ENCODE measurements at places on chromosomes 11 and 22. TPM values are rescaled to one million over a fixed set of nuclear protein-coding genes. Genes with fewer than 3 reads are reported as not detected.

Gene CEND1
- total RNA-seq: 2.0 TPM

Gene HORMAD2
- 0.45 TPM for total RNA-seq

Gene TRIM49
- not detected for total RNA-seq

Gene MRE11
- 40.7 TPM for total RNA-seq

Gene KRTAP5-8
- not detected for total RNA-seq

Gene FOLR1
- not detected for total RNA-seq

Gene KCNJ1
- total RNA-seq: not detected

Gene TMEM45B
- 0.36 TPM for total RNA-seq

Gene YAP1
- total RNA-seq: not detected

Gene TBX10
- total RNA-seq: not detected

Gene COA4
- total RNA-seq: 68.3 TPM

Gene SPTBN2
- total RNA-seq: 0.80 TPM

Gene RAB39A
- total RNA-seq: not detected

Gene SLC5A1
- not detected for total RNA-seq

Gene HBG1
- total RNA-seq: not detected

Gene CCDC89
- total RNA-seq: 0.43 TPM

Gene PNPLA5
- not detected for total RNA-seq

Gene IL17REL
- total RNA-seq: not detected

Gene KRTAP5-7
- 0.25 TPM for total RNA-seq

Gene APOC3
- not detected for total RNA-seq

Gene CARNS1
- total RNA-seq: 0.86 TPM

Gene OR51E1
- total RNA-seq: not detected

Gene CHRM4
- 0.27 TPM for total RNA-seq

Gene SCT
- total RNA-seq: not detected

Measured in T-helper 2 cell treated with Interferon-gamma antibody and Interleukin-4, amounts not matched to agents 100 ng/mL and 5 ng/mL, for 36 hours (primary cell).